Coronary artery (tissue), 2 donors: ENCODE measurements at places on chromosomes 3 and 15.

DNA sequence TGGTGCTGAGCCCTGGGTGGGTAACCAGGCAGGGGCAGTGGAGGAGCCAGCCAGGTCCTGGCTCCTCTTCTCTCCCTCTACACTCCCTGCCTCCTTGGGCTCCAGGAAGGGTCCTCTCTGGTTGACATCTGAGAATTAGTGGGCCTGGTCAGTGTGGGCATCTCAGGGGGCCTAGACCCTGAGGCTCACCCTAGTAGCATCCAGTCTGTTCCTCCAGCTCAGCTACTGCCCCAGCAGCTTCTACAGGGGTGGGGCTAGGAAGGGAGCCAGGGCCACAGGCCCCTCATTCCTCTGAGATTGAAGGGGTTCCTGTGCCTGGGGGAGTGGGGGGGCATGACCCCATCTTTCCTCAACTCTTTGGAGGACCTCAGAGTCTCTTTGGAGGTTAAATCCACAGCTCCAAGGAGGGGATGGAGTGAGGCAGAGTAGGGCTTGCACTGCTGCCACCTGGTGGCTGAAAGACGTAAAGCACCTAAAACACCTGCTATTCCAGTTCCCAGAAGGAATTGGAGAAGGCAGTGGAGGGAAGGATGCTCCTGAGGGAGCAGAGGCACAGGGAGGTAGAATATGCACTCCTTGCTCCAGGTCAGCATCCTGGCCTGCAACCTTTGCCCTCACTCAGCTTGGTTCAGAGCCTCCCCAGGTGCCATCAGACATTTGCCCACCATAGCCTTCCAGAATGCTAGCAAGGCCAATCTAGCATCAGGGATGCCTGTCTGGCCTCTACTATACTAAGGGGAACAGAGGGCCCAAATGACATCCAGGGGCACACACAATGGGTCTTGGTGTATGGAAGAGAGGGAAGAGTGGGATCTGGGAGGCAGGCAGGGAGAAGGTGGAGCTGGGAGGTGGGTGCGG, 25.1 kb downstream of the C3orf18 start:
- DNase-seq: no peak

DNA sequence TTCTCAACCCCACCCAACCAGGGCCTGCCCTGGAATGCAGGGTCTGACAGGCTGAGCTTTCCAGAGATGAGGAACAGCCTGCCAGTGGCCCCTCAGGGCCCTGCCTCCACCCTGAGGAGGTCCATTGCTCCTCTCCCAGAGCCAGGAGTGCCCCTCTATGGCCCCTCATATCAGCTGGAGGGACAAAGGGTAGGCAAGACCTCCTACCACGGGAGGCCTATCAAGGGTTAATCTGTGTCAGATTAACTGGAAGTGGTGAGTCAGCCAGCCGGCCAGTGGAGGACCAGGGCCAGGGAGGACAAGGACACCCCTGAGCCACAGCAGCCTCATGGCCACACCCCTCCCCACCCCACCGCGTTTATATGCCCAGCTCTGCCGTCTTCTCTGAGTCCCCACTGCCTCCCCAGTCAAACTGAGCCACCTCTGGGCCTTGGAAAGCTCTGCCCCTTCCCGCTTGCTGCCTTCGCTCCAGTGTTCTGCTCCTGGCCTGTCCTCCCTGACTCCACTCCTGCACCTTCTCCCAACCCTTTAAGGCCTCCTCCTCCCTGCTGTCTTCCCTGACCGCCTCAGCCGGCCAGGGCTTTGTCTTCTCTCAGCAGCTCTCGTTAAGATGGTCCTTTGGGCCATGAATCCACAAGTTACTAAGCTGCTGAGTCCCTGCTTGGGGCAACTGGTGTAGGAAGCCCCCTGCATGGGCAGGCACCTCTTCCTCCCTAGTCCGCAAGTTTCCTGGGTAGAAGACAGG, 6.5 kb downstream of the CCDC33 start:
- no peak for DNase-seq

DNA sequence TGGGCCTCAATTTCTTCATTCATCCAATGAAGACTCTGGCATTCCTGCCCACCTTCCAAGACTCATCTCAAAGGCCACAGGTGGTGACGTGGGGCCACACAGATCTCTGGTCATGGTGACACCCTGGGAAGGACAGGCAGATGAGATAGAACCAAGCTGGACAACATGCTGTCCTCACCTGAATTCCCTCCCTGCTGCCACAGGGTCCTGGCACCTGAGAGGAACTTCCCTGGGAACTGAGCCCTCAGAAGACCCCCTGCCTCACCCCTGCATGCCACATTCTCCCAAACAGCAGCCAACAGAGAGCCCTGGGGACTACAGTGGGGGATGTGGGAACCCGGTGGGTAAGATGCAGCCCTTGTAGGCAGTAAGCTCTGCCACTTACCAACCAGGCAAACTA, 10.7 kb downstream of the KLF15 start:
- no peak for DNase-seq

DNA sequence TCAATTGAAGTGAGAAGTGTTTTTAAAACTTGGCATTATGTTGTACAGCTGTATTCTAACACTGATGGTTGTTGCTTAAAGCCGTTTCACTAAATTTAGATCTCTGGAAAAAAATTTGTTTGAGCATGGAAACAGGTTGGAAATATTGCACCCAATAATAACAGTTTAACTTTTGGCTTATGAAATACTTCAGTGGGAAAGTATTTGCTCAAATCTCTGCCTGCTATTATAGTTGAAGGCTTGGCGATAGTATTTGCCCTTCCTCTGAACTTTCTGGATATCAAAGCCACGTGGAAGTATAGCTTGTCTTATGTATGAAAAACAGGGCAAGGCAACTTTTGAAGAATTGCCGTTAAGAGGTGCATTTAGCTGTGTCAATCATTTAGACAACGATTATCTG, 270.3 kb upstream of the LRRFIP2 start:
- DNase-seq: no peak

DNA sequence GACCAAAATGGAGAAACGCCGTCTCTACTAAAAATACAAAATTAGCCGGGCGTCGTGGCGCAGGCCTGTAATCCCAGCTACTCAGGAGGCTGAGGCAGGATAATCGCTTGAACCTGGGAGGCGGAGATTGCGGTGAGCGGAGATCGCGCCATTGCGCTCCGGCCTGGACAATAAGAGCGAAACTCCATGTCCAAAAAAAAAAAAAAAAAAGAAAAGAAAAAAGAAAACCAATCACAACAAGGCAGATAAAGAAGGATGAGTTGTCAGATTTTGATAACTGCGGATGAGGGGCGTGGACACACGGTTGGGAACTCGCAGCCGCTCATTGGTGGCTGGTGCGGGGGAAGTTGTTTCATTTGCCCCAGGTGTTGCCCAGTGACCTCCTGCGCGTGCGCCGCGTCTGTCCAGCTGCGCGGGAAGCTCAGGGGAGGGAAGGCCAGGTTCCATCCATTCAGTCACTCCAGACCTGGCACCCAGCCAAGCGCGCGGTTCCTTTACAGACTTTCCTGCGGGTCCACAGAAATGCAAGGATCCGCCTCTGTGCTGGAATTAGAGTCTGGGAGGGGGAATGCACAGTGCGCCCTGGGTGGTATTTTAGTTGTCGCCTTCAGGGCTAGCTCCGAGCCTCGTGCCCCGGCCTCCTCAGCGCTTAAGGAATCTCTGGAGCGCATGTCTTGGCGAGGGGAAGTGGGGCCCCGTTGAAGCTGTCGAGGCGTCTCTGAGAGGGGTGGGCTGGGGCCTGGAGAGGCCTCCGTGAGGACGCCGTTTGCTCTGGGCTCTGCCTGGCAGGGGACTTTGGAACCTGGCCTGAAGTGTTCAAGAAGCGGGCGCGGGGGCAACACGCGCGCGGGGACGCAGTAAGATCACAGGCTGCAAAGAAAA, 708 bp upstream of the GCHFR start:
- DNase-seq: no peak

GRCh38 chr15:48802867-48803266, 8.0 kb downstream of the CEP152 start:
- DNase-seq: no peak

- no peak for DNase-seq
Observed at GRCh38 chr3:150215616-150216015, 192.5 kb upstream of the TSC22D2 start.

DNA sequence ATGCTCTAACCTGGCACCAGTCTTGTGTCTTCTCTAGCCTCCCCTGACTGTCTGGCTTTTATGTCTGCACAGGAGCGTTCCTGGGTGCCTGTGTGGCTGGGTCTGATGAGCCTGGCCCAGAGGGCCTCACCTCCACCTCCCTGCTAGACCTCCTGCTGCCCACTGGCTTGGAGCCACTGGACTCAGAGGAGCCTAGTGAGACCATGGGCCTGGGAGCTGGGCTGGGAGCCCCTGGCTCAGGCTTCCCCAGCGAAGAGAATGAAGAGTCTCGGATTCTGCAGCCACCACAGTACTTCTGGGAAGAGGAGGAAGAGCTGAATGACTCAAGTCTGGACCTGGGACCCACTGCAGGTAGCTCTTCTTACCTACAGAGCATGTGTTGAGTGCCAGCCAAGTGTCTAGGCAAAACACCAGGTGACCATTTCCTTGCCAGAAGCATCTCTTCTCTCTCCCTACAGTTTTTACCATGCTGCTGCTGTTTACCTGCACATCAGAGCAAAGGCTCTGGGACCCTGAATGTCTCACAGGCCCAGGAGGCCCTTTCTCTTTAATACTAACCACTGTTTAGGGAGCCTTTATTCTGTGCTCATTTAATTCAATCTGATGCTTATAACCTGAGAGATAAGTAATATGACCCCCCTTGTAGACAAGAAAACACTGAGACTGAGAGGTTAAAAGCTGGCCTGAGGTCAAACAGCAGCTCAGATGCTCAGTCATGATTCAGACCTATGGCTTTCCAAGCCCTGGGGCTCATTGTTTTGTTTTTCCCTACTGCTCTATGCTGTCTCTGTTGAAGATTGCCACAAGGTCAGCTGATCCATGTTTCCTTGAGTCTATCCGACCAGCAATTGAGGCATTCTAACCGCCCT, 10.4 kb downstream of the PODXL2 start:
- DNase-seq: no peak

DNA sequence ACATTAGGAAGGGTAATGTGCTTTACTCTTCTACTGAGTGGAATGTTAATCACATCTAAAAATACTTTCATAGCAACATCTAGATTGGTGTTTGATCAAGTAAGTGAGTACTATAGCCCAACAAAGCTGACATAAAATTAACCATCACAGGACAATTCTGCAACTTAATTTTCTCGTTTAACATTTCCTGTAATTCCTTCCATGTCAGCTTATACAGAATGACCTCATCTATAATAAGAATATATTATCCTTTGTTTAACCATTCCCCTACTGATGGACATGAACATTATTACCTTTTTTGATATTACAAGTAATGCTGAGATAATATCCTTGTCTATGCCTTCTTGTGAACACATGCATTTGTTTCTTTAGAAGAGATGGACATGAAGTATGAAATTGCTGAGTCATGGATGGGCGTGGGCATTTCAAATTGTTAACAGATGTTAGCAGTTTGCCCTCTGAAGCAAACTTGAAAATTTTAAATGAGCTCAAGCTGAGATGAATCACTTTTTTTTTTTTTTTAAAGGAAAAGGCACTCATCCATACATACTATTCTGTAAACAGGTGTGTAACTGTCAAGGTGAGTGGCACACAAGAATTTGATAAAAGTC, 85.1 kb downstream of the OXNAD1 start:
- no peak for DNase-seq

DNA sequence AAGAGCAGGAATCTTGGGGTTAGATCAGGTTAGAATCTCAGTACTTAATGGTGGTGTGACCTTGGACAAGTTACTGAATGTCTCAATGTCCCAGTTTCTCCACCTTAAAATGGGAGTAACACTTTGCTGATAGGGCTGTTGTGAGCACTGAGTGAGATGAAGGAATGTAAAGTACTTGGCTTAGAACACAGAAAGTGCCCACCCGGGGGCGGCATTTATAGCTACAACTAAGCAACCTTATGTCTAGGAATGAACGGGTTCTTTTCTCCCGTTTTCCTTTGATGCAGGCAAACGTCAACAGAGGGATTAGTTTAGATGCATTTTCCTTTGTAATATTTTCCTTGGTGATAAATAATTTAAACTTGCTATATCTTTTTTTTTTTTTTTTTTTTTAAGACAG, 176.6 kb downstream of the USP13 start:
- no peak for DNase-seq

DNA sequence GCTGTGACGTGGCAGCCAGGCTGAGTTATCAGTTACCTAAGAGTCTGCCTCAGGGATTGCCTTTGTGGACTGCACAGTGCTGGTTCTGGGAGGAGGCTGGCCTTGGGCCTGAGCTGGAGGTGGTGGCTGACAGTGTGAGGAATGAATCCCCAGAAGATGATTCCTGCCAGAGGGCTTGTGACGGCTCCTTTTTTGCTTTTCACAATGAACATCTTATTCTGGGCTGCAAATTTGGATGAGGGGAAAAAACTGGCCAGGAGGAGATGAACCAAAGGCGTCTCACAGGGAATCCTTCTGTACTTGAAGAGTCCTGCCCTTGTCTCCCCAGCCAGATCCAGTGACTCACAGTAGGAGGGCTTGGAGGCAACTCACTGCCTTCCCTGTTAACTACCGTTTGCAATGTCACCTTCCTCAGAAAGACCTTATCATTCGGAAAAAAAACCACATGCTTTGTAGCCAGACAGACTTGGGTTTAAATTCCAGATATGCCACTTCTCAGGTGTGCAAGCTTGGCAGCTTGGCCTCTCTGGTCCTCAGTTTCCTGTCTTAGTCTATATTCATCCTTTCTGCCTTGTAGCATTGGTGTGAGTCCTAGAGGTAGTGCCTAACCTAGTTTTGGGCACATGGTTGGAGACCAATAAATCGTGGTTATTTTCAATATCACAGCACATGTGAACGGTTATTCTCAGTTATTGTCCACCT, 19.1 kb downstream of the ST6GAL1 start:
- DNase-seq: no peak

- no peak for DNase-seq
Observed at GRCh38 chr3:8201886-8202285, 299.7 kb upstream of the LMCD1 start.

DNA sequence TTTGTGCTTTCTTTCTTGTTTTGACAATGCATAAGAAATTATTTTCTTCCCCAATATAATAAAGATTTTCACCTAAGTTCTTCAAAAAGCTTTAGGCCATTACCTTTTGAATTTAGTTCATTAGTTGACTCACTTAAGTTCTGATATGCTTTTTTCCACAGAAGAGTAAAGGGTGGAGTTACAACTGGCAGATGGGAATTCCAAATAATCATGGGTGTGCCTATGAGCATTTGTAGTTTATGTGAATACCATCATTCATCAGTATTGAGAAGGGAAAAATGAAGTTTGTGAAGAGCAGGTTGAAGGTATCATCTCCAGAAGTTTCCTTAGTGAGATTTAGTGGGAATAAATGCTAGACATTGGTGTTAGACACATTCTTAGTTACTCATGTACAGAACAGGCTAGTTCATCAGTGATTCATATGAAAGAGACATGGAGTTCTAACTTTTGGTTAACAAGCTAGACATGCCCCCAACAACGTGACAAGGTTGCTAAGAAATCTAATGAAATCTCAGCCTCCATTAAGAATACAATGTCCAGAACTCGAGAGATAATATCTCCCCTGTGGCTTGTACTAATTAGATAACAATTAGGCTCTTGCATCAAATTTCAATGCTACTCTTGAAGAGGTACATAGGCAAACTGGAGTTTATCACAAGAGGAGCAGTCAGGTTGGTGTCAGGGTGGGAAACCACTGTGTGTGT, 16.9 kb upstream of the ALCAM start:
- no peak for DNase-seq
